ENCODE measurements at places on chromosomes 6 and 20.

DNA sequence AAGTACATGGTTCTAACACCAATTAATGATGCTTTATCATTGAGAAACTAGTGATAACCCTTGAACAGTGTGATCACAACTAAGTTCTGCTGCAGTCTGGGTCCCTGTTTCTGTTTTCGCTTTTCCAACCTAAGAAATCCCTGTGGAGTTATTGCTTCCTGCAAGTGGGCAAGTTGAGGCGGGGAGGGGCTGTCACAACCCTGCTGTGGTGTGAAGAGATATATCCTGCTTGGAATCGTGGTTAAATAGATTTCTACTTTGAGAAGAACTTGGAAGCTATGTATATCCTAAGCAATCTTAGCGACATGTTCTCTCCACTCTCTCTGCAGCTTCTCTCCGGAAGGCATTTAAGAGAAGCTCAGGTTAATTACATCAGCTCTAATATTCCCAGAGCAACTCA, 1223.6 kb downstream of the EPHA7 start:
- no peak for DNase-seq

DNA sequence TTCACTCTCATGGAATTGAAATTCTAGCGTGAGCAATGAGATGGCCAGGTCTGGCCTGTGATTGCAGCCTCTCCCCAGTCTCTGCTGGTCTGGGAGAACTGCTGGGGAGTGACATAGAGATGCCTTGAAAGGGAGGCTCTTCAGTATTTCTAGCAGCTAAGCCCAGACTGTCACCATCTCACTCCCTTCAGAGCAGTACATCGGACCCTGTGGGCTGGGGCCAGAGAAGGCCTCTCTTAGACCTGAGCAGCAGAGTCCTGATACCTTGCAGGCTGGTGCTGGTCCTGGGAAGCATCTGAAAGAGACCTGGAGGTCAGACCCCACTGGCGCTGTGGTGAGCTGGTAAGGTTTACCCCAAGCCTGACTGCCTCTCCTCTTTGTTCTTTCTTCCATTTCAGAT, 87.4 kb downstream of the TCP11 start:
- DNase-seq = no peak

- DNase-seq = no peak
Observed at GRCh38 chr6:81820980-81821379, 68.5 kb upstream of the TENT5A start.

DNA sequence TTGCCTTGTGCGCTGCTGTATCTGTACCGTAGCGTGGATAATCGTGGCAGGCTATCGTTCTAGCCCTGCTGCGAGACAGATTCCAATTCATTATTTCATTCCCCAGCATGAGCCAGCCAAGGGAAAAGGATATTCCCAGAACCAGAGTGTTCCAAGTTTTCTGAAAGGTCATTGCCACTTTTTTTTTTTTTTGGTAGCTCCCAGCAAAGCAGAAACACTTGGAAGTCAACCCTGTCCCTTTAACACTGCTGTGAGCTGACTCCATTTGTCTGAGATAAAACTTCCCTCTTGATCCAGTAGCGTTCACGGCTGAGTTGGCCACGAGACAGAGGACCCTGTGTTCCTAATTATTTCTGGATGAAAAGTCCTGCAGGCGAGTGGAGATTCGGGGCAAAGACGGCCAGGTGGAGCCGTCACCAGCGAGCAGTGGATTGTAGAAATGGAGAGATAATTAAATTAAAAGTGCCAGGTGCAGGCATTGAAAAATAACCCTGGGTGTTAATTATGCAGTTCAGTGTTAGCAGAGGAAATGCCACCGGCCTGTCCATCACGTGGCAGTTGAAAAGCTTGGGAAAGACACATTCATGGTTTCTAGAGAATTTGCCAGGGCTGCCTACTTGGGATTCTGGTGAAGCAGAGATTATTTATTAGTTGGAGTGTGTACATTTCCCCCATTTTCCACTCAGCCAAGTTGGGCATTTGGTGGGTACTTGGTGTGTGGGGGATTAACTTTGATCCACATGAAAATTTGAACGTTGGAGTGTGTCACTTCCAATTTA, 164.2 kb downstream of the SLC24A3 start:
- DNase-seq = peak; percentile 67

- peak; percentile 84 for DNase-seq
Observed at GRCh38 chr20:34129518-34130162, 17.6 kb upstream of the EIF2S2 start.

GRCh38 chr6:3226042-3226441, 1.4 kb downstream of the TUBB2B start:
- DNase-seq = no peak

- no peak for DNase-seq
Observed at GRCh38 chr6:41042226-41043055, at the start of gene TSPO2. Gene TSPO2 (plus strand): TSS chr6:41042467. CDS start chr6:41042986, 519 bp downstream.

GRCh38 chr6:147486683-147487082, 21.8 kb upstream of the SAMD5 start:
- DNase-seq = no peak

- DNase-seq = no peak
Observed at GRCh38 chr6:167137081-167137480, 14.2 kb downstream of the CCR6 start.

- DNase-seq = no peak
Observed at GRCh38 chr6:96059586-96059985, 43.8 kb downstream of the FUT9 start.

GRCh38 chr6:127403636-127404035, 55.6 kb downstream of the KIAA0408 start:
- no peak for DNase-seq

DNA sequence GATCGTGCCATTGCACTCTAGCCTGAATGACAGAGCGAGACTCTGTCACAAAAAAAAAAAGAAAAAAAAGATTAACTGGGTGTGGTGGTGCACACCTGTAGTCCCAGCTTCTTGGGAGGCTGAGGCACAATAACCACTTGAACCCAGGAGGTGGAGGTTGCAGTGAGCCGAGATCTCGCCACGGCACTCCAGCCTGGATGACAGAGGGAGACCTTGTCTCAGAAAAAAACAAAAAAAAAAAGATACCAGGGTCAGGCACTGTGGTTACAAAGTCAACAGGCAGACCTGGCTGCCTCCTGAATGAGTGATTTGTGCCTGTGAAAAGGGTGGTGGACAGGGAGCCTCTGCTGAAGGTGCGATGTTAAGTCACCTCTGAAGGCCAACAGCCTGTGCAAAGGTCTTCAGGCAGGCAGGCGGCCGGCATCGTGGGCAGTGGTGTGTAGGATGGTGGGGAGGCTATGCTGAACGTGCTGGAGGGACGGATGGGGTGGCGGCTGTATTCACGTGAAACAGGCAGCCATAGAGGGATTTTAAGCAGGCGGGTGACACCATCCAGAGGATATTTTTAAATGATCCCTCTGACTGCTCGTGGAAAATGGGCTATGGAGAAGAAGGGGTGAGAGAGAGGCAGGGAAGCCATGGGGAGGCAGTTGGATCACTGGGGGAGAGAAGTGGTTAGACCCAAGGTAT, 41.4 kb downstream of the NOL4L start:
- DNase-seq = no peak

- DNase-seq = no peak
Observed at GRCh38 chr20:50587291-50587961, 77.2 kb downstream of the PTPN1 start.

DNA sequence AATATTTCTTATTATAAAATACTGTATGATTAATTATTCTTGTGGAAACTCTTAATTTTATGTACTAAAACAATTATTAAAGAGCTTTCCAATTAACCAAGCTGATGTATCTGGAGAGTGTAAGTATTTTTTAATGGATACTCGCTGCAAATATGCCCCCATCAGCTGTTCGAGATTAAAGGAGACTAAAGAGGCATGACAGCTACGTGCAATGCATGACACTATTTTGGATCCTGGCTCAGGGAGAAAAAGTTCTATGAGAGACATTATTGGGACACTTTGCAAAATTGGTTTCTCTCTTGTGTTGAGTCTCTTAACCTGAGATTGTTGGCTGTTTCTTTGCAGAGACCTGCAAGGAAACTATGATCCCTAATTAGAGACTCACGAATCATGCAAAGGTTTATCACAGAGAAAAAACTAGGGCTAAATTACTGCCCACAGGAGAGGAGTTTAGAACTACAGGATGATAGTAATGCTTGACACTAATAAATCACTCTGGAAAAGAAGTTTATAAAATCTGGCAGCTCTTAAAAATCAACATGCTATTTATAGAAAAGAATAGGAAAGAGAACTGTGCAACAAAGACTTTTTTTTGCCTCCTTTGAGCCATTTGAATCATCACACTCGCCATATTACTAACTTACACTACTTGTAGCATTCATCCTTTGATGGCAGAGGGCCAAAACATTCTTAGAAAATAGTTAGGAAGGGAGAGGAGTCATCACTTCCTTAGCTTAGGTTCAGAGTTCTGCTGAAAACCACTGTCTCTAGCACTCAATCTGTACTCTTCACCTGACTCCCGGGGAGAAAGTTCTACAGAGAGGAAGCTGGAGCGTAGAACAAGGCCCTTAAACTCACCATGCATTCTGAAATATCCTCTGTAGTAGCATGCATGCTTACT, 25.3 kb downstream of the NRN1 start:
- peak; percentile 28 for DNase-seq

GRCh38 chr6:68339488-68340131, 295.5 kb upstream of the ADGRB3 start:
- no peak for DNase-seq

DNA sequence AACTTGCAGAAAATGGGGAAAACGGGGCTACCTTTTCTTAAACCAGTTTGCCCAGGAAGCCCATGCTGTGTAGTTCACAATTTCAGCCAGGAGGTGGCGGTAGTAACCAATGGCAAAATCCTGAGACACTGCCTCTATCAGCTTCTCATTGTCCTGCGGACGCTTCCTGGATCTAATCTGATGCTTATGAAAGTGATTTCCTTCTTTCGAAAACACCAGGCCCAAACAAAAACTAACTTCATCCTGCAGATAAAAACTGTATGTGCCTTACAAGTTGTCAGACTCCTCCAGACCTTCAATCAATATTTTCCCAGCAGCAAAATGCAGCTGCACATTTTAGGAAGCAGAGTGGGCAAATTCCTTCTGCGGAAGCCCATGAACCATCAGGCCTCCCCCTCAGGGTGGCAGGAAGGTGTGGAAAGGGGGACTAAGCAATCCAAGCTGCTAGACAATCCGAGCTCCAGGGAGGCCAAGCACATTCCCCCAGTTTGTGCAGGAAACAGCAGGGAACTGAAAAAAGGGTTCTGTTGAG, 88.5 kb downstream of the LY86 start:
- peak; percentile 82 for DNase-seq

DNA sequence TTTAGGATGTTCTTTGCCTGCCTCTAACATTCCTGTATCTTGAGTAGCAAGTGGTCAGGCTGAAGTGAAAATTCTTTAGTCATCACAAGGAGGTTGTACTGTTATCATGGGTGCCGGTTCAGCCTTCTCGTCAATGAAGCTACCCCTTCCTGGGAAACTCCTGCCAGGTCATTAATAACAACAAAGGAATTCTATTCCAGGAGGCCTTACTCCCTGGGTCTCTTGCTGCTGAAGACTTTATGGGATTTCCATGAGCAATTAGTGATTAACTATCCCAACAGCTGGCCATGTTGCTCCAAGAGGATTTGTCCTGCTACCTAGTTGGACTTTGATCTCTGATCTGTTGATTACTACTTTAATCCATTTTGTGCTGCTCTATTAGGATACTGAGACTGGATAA, 62.7 kb upstream of the ELOVL5 start:
- DNase-seq = no peak

GRCh38 chr6:17267566-17267965, 13.6 kb upstream of the RBM24 start:
- no peak for DNase-seq

DNA sequence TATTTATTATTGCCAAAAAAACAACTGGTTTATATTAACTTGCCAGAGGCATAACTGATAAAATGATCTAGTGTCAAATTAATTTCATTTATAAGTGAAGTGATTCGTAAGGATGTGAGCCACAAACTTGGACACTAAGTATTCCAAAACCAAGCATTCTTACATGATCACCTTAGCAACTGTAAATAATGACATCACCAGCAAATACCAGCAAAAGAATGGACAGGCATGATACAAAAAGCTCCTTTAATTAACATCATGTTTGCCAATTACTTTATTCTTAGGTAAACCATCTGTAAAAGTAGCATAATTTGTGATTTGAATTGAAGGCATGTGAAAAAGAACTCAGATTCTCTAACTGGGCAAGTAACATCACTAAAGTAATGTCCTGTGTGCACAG, 17.2 kb upstream of the FNDC1 start:
- DNase-seq = no peak

- DNase-seq = no peak
Observed at GRCh38 chr6:37871616-37872372, 52.3 kb downstream of the ZFAND3 start.

- DNase-seq = no peak
Observed at GRCh38 chr20:22536956-22537756, 47.2 kb downstream of the FOXA2 start.

DNA sequence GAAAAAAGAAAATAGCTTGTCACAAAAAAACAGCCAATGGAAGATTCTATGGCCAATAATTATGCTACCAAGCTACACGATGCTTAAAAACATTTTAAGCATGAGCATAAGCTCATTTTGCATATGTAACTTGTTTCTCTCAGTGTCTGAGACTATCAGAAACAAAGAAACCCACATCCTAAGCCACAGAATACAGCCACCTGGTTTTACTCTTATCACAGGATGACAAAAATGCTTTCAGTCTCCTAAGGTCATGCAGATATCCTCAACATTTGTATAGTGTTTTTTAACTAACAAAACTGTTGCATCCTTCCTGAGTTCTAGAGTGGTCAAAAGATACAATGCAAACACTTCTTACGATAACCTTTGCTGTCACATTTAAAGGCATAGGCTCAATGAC, 172.1 kb upstream of the RUNX2 start:
- DNase-seq = no peak

GRCh38 chr6:46638650-46639049, 14.0 kb downstream of the CYP39A1 start:
- DNase-seq = no peak

DNA sequence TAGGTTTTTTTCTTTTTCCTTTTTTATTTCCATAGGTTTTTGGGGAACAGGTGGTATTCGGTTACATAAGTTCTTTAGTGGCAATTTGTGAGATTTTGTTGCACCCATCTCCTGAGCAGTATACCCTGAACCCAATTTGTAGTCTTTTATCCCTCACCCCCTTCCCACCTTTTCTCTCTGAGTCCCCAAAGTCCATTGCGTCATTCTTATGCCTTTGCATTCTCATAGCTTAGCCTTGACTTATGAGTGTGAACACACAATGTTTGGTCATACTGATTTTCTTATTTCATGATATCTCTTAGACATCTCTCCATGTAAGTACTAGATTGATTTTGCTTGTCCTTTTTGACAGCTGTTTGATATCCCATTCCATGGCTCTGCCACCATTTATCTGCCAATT, 27.2 kb downstream of the TGM3 start:
- DNase-seq = no peak

DNA sequence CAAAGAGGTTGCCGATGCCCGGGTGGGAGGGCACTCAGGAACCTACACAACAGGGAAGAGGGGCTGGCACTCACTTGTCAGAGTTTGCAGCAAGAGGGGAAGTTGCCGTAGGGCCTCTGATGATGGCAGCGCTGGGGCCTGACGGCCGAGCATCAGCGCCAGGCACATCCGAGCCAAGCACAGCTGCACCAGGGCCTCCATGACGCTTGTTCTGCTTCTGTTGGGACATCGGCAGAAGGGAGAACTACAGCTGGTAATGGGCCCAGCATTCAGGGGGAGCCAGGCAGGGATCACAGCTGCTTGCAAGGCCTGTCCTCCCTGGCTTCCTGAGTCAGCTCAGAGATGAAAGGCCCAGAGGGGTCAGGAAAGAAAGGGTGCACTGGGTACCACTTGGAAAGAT, 367.7 kb downstream of the CDH4 start:
- DNase-seq = no peak
